ENCODE measurements at places on chromosomes 5 and 9.

GRCh38 chr5:90368454-90369246 is 40.9 kb downstream of the CETN3 start:
- DNase-seq: no peak

- no peak for DNase-seq
These were observed 14.2 kb upstream of the CAST start for GRCh38 chr5:96648023-96648422.

- no peak for DNase-seq
These were observed 691.4 kb upstream of the RIOK2 start for GRCh38 chr5:97874491-97874890.

GRCh38 chr5:142674531-142675469 is 11.1 kb downstream of the FGF1 start:
- no peak for DNase-seq

GRCh38 chr5:32565145-32565544 is 20.2 kb upstream of the SUB1 start:
- no peak for DNase-seq

DNA sequence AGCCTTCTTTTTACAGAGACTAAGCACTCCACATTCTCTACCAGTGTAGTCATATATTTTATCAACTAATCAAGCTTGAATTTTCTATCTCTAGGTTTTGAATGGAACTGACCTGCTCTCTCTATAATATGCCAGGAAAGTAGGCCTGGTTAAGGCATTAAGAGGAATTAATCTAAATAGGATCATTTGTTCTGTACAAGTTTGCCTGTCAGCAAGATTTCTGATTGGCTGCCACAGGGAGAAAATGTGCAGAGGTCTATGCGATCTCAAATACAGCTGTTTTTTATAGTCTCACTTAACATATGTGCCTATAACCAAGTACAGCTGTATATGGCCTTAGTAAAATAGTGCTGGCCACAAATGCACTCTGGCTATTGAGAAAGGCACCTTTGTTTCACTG is 418.8 kb downstream of the KDM4C start:
- DNase-seq: no peak

DNA sequence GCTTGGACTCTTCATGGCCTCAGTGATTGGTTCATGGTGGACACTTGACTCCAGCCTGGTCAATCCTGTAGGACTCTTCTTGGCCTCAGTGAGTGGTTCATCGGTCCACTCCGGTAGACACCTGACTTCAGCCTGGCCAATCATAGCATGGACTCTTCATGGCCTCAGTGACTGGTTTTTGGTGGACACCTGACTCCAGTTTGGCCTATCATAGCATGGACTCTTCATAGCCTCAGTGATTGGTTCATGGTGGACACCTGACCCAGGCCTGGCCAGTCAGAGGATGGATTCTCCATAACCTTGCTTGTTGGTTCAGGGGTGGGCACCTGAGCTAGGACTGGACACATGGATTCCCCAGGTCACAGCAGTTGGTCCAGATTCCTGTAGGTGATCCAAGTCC is 106.0 kb upstream of the ERCC6L2 start:
- no peak for DNase-seq

GRCh38 chr5:97418462-97418861 is 235.4 kb upstream of the RIOK2 start:
- no peak for DNase-seq

GRCh38 chr9:9764821-9765220 is 848.0 kb downstream of the PTPRD start:
- DNase-seq: no peak

DNA sequence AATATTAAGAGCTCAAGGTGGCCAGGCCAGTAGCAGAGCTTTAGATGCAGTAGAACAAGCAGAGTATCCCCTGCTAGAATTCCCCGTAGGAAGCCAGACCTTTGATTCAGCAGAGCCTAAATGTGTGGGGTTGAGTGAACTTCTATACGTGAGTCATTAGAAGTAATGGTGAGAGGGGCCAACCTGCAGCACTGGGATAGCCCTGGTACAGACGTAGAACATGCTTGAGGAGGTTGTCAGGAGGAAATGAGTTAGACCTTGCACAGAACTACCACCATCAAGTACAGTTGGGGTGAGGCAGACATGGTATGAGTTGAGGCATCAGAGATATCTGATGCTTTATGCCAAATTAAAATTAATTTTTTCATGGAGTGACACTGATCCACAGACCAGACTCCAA is 42.0 kb downstream of the PDCD1LG2 start:
- DNase-seq: no peak

DNA sequence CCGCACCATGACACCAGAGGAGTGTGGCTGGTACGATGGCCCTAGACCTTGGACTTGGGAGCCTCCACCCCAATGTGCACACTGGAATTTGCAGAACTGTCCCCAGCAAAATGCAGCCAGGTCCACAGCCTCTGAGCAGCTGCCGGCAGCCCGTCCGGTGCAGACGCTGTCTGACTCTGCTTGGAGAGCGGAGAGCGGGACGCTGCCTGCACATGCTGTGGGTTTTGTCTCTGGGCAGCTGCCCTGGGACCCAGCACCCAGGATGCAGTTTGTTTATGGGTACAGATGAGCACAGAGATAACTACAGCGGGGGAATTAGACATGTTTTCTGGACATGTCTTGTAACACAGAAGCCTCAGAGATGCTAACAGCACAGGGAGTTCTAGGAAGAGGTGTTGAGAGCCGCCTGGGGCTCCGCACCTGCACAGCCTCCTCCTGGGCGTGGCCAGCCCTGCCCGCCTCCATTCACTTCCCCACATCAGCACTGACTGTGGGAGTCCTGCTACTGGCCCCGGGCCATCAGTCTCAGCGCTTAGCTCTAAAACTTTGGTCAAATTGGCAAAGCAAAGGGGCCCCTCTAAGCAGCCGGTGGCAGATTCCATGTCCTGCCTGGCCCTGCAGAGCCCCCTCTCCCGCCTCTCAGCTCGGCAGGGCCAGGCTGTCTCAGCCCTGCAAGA is 159.6 kb downstream of the IRX2 start:
- no peak for DNase-seq

- no peak for DNase-seq
These were observed 135.5 kb downstream of the FBN2 start for GRCh38 chr5:128402506-128402905.

DNA sequence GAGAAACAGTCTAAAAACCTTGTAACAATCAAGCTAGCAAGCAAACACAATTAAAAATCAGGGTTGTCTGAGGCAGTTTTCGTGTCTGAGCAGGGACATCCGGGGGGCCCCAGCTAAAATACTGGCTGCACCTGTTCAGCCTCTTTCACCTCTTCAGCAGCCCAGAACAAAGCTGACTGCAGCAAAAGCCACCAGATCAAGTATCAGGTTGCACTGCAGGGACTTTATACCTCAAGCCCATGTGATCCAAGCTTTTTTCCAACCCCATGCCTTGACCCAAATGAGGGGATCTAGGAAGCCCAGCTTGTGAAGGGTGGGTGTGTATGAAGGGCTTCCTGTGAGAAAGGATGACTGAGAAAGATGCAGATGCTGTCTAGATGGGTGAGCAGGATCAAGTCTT is 133.4 kb downstream of the SEMA6A start:
- no peak for DNase-seq
